Fibroblast of skin of left biceps (primary cell): ENCODE measurements at places on chromosomes 12 and 14.

DNA sequence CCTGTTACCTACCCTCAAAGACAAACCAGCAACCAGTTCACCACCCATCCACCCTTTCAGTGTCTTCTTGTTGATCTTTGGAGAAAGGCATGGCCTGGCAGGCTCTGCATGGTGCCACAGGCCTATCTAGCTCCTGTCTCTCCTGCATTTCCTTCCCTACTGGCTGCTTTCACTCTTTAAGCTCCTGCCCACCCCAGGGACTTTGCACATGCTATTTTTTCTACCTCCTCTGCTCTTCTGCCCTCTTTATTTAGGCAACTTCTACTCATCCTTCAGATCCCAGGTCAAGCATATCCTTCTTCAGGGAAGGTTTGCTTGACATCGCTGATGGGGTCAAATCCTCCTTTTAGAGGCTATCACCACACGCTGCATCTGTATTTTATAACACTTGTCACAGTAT is 27.1 kb upstream of the GPRC5A start:
- DNase-seq, result no peak

GRCh38 chr12:104790296-104791125 is 167.6 kb downstream of the SLC41A2 start:
- no peak for DNase-seq

DNA sequence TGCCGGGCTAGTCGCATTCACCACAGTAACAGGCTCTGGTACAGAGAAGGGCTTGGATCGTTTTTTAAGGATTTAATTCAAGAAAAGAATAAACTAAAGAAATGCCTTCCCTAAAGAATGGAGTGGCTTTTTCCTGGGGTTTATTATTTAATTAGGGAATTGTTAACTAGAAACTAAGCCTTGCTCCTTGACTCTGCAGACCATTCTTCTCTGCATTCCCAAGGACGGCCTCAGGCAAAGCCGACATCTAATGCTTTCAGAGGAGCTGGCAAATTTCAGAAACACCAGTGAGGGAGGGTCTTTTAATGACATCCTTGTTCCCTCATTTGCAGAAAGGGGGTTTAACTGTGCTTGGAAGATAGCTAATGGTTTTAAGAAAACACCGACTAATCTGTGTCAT is 174.0 kb downstream of the EGLN3 start:
- no peak for DNase-seq

DNA sequence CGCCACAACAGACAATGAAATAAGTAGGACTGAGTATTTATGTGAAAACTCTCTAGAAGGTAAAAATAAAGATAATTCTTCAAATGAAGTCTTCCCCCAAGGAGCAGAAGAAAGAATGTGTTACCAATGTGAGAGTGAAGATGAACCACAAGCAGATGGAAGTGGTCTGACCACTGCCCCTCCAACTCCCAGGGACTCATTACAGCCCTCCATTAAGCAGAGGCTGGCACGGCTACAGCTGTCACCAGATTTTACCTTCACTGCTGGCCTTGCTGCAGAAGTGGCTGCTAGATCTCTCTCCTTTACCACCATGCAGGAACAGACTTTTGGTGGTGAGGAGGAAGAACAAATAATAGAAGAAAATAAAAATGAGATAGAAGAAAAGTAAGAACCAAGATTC is 82.7 kb downstream of the VEZT start:
- DNase-seq, result no peak

GRCh38 chr14:69531135-69531534 is 43.5 kb downstream of the CCDC177 start:
- no peak for DNase-seq

GRCh38 chr14:33465846-33466700 is 484.8 kb downstream of the EGLN3 start:
- no peak for DNase-seq

DNA sequence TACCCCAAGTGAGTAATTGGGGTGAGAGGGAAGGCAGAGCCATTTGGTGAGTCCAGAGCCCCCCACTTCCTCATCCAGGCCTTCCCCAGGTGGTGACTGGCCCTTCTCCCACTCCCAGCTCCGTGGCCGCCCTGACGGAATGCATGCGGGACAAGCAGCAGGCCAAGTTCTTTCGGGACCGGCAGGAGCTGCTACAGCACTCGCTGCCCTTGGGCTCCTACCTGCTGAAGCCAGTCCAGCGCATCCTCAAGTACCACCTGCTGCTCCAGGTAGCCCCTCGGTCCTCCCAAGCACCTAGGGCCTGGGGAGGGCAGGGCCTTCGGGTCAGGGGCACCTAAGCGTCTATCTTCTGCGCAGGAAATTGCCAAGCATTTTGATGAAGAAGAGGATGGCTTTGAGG is 26.5 kb downstream of the PLEKHG3 start:
- DNase-seq, result no peak

DNA sequence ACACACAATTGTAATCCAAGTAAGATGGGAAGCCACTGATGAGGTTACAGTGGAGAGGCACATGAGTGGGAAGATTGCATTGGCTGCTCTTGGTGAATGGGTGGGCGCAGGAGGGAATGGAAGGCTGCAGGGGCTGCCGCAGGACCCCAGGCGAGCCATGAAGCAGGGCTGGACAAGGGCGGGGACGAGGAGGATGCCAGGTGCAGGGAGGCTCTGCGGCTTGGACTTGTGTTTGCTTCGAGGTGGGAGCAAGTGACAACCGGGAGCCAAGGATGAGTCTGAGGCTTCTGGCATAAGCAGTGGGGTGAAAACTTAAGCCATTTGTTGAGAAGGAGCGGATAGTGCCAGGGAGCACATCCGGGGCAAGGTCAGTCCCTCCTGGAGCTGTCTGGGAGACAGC is 115.0 kb downstream of the TSPAN9 start:
- DNase-seq, result no peak

DNA sequence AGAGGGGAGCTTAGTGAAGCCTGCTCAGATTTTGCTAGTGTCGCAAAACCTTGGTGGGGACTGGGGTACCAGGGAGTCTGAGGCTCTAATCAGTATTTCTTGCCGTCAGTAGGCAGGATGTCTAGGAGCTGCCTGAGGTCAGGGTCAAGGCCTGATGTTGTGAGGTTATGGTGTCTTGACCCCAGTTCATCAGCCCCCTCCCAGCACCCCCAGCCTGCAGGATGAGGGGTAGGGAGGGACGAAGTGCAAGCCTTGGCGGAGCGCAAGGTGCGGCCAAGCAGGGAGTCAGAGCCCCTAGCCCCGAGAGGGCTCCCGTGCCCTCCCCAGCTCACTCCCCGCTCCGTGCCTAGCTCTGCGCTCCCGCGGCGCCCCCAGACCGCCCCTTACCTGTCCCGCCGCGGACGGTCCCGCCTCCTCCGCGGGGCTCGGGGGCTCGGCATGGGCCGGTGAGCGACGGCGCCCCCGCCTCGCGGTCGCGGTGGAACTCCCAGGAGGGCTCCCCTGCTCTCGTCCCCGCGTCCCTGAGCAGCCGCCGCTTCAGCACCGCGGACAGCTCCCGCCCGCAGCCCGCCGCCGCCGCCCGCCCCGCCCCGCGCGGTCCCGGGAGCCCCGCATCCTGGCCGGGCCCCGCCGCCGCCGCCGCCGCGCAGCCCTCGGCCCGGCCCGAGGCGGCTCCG is 347 bp downstream of the SYNDIG1L start:
- no peak for DNase-seq

- DNase-seq, result no peak
Observed at GRCh38 chr12:14435627-14436026, 70.1 kb downstream of the ATF7IP start.

- DNase-seq, result no peak
Observed at GRCh38 chr14:64717870-64718269, 13.6 kb downstream of the PLEKHG3 start.
